NCI-H510A treated with DMSO at 0.1 percent for 48 hours (cell line): ENCODE measurements at places on chromosomes 6 and 20.

DNA sequence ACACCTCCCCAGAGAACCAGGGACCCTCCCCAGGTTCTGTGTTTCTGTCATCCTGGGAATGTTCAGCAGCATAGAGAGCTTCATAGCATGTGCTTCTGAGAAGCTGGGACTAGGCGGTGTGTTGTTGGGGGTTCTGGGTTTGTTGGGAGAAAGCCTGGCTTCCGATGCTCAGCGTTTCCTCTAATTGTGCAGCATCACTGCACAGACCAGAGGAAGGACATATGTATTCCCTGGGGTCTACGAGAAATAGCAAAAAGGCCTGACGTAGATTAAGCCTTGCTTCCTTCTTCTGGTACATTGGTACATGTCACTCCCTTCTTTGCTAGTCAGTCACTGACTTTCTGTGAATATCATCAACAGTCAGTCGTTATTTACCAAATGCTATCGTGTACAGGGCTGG is 96.9 kb upstream of the SGK1 start:
- DNase-seq: no peak

DNA sequence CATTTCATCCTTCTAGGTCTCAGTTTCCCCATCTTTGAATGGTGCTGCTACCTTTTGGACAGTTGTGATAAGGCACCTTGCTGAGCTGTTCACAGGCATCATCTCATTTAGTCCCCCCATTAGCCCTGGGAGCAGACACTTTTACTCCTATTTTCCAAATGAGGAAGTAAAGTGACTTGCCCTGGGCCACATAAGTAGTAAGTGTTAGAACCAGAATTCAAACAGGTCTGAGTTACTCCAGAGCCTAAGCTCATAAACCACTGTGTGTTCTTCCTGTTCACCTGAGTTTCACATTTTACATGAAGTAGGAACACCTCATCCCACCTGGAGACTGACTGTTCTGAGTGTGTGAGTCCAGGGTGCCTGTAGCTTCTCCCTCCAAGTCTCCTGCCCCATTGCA is 43.5 kb upstream of the EPB41L1 start:
- no peak for DNase-seq

GRCh38 chr6:90080876-90081481 is 186.7 kb downstream of the GJA10 start:
- no peak for DNase-seq

- DNase-seq: no peak
These were observed 488.0 kb upstream of the NOX3 start for GRCh38 chr6:155943635-155944034.

DNA sequence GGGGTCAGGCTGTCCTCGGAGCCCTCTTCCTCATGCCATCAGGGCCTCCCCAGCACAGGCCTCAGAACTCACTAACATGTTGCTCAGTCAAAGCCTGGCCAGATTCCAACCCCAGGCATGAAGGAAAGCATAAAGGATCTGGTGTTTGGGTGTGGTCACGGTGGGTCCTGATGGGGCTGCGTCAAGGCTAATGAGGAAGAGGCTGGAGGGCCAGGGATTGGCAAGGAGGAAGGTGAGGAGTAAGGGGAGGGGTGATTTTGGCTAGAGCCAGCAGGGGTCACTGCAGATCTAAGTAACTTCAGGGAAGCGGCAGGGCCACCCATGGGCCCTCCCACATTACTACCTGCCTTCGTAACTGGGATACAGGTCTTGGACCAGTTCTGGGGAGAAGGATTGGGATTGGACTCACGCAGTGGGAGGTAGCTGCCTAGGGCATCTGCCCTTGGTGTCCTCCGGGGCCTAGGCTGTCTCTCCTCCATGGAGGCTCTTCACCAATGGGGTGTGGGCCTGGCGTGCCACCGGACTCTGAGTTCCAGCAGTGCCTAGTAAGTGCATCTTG is 36.2 kb upstream of the MRPS18A start:
- DNase-seq: peak; percentile 86

DNA sequence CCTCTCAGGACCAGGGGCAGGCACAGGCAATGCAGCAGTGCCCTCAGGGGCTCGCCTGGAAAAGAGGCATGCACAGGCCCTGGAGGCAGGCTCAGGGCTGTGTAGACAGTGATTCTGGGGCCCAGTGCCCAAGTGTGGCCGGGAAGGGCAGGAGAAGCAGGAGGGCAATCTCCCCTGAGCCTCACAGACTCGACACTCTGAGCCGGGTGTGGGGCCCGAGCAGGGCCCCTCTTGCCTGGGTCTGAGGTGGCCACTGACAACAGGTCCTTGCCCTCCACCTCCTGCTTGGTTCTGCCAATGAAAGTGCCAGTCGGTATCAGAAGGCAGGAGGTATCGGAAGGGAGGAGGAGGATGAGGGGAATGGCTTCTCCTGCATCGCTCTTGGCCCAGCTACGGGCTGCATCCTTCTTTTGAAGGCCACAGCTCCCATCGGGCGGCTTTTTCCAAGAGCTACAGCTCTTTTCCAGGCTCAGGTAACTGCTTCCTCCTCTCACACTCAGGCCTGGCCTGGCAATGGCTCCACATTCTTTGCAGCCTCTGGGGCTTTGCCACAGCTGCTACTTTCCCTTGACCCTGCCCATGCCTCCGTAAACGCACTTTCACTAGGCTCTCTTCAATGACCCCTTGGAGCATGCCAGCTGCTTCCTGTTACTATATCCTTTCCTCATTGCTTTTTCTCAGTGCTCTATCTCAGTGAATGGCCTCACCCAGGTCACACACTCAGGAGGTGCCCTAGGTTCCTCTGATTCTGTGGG is 24.5 kb downstream of the GABRR2 start:
- DNase-seq: no peak

- DNase-seq: no peak
These were observed 56.4 kb downstream of the AIG1 start for GRCh38 chr6:143117108-143117507.

DNA sequence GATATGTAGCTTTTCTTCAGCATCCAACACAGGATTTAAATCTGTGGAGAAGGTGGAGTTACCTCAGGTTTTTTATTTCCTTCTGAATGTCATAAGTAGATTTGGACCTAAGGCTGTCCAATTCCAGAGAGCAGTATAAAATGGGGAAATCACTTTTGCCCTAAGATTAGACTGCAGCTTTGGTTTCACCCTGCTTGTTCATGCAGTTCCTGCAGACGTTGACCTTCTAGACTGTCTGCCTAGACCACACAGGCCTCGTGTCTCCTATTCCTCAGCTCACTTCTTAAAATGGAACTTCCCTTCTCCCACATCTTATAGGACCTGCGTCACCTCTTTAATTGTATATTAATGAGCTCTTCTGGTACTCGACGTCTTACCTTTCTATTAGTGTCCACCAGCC is 26.0 kb upstream of the C6orf62 start:
- no peak for DNase-seq

DNA sequence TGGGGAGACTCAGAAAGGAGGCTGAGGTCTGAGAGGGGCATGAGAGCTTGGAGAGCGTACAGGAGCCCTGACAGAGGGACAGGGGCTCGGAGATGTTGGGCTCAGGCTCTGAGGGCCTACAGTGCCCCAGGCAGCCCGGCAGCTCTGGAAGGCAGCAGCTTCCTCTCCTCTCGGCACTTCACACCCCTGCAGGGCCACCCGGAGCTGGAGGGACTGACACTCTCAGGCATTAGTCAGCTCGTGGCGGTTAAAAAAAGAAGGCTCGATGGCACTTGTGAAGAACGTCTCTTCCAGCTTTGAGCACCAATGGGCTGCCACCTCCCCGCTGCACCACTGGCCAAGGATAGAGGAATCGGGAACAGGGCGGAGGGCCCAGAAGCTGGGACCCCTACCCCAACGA is 62.6 kb upstream of the SIRPA start:
- no peak for DNase-seq

- DNase-seq: no peak
These were observed 76.9 kb downstream of the VTA1 start for GRCh38 chr6:142223938-142224337.

- no peak for DNase-seq
These were observed 763.9 kb downstream of the HACE1 start for GRCh38 chr6:104095661-104096416.

- no peak for DNase-seq
These were observed 789.3 kb downstream of the FRK start for GRCh38 chr6:115271434-115271833.

GRCh38 chr6:28488916-28489365 is 26.7 kb downstream of the GPX6 start:
- DNase-seq: no peak

GRCh38 chr6:91087908-91088307 is 501.0 kb upstream of the MAP3K7 start:
- no peak for DNase-seq

- no peak for DNase-seq
These were observed 63.8 kb downstream of the MBOAT1 start for GRCh38 chr6:20148433-20148832.

GRCh38 chr6:30749554-30750378 is 5.4 kb upstream of the IER3 start:
- no peak for DNase-seq

- no peak for DNase-seq
These were observed 226.5 kb upstream of the MCHR2 start for GRCh38 chr6:100220543-100220942.

DNA sequence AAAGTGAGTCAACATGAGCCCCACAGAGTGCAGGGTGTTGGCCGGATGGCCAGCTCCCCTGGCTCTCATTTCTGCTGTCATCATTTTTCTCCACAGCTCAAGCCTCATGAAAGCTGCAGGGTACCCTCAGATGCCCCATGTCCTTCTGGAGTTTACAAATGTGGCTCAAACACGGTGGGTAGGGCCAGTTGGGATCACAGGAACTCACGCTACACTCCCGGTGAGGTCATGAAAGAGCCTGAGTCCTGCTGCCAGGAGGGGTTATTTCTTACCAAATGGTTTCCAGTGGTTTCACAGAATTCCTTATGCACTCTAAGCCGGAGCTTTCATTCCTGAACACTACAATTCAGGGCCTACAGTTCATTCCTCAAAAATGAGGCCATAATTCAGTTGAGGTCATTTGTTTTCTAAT is 78.7 kb downstream of the TMEM170B start:
- no peak for DNase-seq

- DNase-seq: no peak
These were observed 28.7 kb upstream of the MAS1 start for GRCh38 chr6:159862103-159862502.

DNA sequence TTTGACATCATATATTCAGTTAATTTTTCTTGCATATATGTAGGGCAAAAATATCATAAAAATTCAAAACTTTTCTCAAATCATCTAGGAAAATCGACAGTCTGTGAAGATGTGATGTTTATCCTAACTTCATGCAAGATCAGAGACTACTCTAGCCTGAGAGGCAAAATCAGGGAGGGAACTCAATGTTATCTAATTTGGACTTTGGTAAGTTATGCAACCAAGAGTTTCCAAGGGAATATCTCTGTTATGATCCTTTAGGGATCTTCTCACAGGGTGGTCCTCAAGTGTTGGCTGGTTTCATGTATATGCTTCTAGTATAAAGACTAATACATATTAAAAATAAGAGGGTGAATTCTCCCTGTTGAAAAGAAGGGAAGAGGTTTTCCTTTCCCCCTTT is 723.9 kb downstream of the KHDRBS2 start:
- DNase-seq: no peak

GRCh38 chr6:167734662-167735083 is 92.0 kb upstream of the AFDN start:
- DNase-seq: no peak

- peak; percentile 97 for DNase-seq
These were observed 49.7 kb downstream of the KLHL31 start for GRCh38 chr6:53615633-53616449.

DNA sequence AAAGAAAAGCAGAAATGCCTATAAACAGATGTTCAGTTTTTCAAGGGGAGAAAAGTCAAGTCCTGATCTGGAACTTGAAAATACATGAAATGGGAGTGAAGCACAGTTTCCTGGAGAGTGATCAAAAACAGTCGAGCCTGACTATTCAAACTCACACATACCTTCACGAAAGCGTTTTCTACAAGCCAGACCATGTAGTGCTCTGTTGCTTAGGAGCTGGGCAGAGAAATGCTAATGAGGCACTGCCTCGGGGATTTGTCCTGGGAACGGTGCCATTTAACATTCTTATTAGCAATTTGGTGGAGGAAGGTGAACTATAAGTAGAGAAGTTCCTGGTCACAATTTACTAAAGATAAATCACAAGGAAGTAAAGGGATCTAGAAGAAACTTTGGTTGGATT is 5.9 kb downstream of the NHSL1 start:
- no peak for DNase-seq

GRCh38 chr20:50676858-50677257 is 14.5 kb downstream of the RIPOR3 start:
- DNase-seq: no peak

GRCh38 chr20:17928633-17929311 is 39.8 kb downstream of the SNX5 start:
- peak; percentile 91 for DNase-seq

- DNase-seq: no peak
These were observed 160.8 kb downstream of the C6orf58 start for GRCh38 chr6:127737768-127738167.

- no peak for DNase-seq
These were observed 42.5 kb downstream of the HLA-G start for GRCh38 chr6:29870104-29870503.

DNA sequence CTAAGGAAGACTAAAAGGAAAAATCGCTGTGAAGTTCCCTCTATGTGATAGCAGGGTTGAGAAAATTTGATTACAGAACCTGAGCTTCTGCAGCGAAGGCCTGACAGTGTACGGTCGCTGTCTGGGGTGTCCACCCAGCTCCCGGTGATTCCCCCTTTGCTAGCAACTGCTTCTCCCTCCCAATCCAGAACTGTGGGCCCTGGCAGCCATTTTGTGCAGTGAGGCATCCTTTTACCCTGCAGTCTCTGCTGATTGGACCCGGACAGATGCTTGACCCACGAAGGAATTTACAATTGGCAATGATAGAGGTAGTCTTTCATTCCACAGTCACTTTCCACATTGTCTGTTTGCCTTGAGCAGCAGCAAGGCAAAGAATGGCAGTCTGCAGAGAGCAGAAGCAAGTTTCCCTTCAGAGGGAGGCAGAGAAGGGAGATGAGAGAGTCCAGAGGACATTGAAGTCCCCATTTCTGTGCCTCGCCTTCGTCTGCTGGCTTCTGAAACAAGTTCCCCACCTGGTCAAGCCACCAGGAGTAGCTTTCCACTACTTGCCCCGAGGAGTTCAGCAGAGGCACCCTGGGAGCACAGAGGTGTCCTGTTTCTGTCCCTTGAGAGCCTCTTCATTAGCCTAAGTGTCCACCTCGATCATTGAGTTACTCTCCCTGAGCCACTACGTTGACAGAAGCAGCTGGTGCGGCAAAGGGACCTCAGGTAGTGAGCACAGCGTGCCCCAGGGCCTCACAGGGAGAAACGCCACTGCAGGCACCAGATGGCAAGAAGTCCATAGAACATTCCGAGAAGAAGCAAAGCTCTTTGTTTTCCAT is 370.3 kb downstream of the NRN1 start:
- peak; percentile 50 for DNase-seq

GRCh38 chr6:150499882-150500312 is 99.8 kb upstream of the PLEKHG1 start:
- no peak for DNase-seq
